Left colon (tissue), 2 donors: ENCODE measurements at places on chromosomes 11 and 22. TPM values are rescaled to one million over a fixed set of nuclear protein-coding genes. Genes with fewer than 3 reads are reported as not detected.

The STK33 gene
- 1.2 TPM for total RNA-seq

The KRTAP5-11 gene
- not detected for total RNA-seq

DNA sequence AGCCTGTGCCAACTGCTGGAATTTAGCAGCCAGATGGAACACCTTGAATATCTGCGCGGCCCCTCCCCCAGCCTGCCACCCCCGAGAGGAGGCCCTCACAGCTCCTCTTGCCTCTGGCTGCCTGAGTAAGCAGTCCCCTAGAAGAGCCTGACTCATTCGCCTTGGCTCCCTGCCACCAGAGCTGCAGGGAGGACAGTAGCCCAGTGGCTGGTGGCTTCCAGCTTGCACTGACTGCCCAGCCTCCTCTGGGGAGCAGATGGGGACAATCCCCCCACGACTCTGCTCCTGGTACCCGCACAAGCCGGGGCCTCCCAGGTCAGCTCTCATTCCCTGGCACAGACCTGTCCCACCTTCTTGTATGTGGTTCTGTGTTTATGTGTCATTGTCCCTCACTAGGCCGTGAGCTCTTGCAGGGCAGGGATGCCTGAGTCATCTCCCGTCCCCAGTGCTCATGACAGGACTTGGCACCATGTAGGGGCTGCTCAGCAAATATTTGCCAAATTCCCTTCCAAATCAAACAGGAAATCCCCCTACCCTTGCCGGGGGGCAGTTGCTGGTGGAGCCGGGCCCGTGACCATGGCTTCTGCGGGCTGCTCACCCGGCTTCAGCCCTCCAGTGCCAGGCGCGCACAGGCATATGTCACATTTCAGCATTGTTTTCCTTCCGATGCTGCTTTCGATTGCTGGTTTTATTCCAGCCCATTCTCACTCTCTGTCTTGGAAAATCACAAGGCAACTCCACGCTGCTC is 43.6 kb downstream of the CACNG2 start:
- peak; percentile 76 for DNase-seq

- no peak for DNase-seq
Observed at GRCh38 chr11:44269369-44270351, 40.3 kb downstream of the ALX4 start.

DNA sequence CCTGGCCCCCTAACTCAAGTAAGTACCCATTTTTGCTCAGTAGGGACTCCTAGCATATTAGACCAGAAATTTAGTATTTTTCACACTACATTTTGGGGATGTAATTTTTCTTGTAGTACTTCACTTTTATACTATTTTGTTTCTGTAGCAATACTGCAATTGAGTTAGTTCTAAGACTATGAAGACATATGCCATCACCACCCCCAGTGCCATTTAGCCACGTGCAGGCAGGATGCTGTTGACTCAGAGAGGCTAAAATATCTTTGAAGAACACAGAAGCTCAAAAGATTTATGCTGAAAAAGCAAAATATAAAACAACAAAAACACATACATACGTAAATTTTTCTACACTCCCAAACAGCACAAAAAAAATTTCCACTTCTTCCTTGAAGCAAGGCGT is 29.1 kb upstream of the DLAT start:
- DNase-seq, result no peak

DNA sequence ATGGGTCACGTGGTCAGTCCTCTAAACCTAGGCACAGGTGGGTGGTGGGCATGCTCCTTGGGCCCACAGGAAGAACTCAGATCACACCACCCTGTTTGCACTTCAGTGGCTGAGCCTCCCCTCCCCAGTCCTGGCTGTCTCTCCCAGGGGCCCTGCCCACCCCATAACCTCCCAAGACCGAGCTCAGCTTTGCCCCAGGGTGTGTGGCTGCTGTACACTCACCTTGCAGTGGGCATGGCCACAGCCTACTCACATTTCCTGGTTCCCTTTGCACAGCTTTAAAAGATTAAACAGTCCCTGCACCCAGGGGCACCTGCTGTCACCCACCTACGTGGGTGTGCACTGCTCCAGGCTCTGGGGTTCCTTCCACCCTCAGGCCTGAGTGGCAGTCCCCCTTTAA is 13.8 kb downstream of the TRIOBP start:
- no peak for DNase-seq
